Brain pericyte (primary cell): ENCODE measurements at places on chromosomes 1 and 21.

- no peak for DNase-seq
Measured at GRCh38 chr1:222284466-222284865, 263.4 kb downstream of the HHIPL2 start.

DNA sequence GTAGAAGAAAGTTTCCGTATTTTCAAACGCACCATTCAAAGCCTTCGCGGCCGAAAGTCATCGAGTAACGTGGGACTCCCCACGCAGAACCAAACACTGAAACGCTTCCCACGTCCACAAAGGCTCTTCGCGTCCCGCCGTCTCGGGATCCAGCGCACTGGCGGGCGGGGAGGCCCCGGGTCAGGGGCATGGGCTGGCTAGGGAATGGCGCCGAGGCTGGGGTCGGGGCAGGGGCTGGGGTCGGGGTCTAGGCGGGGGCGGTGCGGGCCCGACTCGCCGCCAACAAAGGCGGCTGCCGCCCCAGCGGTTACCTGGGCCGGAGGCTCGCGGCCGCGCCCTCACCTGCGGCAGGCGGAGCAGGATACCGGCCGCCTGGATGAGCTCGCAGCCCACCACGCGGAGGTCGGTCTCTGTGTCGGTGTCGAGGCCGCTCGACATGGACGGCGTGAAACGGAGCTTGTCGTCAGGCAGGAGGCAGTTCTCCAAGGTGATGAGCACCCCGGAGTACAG is 403 bp downstream of the CCNL2 start:
- DNase-seq = no peak

DNA sequence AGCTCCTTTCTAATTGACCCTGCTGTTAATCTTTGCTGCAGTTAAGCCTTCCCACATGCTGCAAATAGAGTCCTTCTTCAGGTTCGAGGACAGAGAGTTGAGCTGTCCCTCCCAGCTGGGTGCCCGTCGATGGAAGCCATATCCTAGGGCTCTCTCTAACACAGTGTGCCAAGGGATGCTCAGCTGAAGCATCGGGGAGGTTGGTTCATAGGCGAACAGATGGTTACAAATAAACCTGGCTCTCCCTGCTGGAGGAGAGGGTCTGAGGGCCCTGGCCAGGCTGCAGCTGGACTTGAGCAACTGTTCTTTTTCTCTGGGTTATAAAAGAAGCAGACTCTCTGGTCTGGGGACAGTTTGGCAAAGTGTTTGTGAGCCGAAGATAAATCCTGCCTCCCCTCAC is 120.3 kb upstream of the C8B start:
- DNase-seq = no peak

- no peak for DNase-seq
Measured at GRCh38 chr1:160189649-160190625, at the start of gene CASQ1. Gene CASQ1, plus strand, starts transcription at chr1:160190575. Its CDS starts 177 bp downstream, at chr1:160190752.

DNA sequence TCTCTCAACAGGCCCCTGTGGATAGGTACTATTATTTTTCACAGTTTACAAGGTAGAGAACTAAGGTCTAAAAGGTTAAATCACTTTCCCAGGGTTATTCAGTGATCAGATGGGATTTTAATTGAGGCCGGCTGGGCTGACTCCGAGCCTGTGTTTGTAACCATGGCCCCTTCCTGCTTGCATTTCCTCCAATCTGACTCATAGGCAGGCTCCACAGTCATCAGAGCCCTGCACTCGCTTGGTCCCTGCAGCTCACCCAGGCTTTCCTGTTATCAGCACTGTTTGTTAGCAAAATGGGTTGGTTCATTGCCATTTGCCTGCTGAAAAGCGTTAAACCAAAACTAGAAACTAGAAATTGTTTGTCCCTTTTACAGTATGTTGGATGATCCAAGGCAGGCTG is 41.4 kb upstream of the LMX1A start:
- peak; percentile 5 for DNase-seq

DNA sequence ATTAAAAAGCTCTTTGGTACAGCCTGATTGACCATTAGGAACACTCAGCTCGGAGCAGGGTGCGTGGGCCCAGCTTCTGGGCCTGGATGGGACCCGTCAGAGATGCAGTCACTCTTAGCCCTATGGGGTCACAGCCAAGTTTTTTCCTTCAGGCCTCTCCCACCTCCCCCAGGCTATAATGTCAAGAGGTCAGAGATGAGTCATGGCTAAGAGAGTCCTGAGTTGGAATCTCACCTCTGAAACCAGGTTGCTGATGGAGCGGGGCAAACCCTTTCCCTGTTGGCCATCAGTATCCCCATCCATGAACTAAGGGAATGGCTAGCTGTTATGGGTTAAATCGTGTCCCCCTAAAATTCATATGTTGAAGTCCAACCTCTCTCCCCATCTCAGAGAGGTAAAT is 195.9 kb upstream of the POU3F1 start:
- DNase-seq = no peak

DNA sequence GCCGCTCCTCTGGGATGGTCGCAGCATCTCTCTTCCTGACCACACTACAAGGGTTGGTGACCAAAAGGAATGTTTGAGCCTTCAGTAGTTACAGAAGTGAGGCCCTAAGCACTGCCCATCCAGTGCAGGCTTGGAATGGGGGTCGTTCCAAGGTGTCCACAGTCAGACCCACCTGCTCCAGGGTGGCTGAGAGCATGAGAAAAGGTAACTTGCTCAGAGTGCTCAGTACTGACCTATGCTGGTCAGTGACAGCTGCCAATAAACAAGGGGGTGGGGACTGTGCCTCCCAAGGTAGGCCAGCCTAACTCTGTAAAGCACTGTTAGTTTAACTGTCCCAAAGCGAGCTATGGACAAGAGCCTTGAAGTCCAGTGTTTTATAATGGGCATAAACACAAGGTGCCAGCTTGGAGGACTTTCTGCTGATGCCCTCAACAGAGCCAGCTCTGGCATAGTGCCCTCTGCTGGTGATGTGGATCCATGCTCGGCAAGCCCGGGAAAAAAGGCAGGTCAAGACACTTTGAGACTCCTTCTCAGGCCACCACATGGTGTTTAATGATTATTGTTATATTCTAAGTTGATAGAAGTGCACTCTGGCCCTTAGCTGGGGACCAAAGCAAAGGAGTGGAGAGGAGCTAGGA is 78.1 kb upstream of the DNAH14 start:
- DNase-seq = no peak

GRCh38 chr1:40722622-40723021 is 31.1 kb downstream of the NFYC start:
- no peak for DNase-seq

- no peak for DNase-seq
Measured at GRCh38 chr1:10561497-10561896, 86.7 kb downstream of the PEX14 start.

GRCh38 chr1:205810448-205811157 is 2.4 kb downstream of the SLC41A1 start:
- no peak for DNase-seq

DNA sequence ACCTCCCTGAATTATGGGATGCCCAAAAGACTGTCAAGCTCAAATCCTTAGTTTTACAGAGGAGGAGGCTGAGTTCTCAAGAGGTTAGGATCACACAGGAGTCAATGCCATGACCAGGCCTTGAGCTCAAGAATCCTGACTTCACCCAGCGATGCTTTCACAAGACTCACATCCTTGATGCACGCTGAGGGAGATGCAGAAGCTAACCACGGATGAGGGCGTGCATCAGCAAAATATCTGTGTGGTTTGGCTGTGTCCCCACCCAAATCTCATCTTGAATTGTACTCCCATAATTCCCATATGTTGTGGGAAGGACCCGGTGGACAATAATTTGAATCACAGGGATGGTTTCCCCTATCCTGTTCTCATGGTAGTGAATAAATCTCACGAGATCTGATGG is 133.2 kb downstream of the KCNJ6 start:
- no peak for DNase-seq

DNA sequence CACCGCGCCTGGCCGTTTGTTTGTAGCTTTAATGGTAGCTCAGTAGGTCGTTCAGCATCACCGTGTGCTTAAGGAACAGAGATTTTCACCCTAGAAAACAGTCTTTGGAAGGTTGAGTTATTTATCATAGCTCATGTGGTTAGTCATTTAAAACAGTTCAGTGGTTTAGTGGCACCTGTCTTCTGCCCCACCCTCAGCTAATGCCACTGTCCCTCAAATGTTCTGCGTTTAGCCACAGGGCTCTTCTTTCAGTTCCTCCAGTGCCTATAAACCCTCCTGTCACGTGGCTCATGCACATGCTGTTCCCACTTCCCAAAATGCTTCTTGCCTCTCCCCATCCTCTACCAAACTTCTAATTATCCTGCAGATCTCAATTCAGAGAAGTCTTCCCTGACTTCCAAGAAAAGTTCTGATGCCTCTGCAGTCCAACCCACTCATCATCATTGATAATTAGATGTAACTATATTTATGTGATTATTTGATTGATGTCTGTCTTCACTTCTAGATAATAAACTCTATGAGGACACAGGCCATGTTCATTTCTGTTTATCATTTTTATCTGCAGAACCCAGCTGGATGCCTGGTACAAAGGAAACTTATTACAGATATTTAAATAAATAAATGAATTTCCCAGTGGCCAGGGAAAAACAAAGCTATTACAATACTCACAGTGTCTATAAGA is 14.4 kb upstream of the DIPK1A start:
- DNase-seq = no peak

GRCh38 chr21:35697321-35697808 is 363.0 kb downstream of the SETD4 start:
- DNase-seq = peak; percentile 32

DNA sequence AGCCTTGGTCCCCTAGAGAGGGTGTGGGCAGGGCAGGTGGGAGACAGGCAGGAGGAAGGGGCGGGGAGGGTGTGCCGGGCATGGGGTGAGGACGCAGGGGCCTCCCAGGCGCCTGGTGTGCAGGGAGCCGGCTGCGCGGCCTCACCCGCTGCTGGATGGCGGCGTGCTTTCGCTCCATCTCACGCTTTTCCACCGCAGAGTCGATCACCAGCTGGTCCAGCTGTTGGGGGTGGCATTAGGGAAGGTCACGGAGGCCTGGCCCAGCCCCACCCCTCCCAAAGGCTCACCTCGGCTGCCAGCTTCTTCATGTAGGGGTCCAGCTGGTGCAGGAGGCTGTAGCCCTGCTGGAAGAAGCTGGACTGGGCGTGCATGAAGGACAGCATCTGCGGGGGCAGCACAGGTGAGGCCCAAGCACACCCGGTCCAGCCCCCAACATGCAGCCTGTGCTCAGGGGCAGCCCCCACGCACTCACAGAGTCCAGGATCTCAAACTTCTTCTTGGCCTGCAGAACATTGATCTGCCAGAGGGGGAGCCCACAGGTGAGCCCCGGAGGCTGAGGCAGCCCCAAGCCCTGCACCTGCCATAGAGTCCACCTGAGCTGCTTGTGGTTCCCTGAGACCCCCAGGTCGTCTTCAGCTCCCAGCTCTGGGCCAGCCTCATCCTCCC is 7.9 kb downstream of the ACAP3 start:
- no peak for DNase-seq

GRCh38 chr1:231919886-231920285 is 293.3 kb downstream of the DISC1 start:
- no peak for DNase-seq

- DNase-seq = no peak
Measured at GRCh38 chr1:11989669-11990068, 9.4 kb downstream of the MFN2 start.

- DNase-seq = no peak
Measured at GRCh38 chr1:205453466-205453865, 2.4 kb downstream of the BLACAT1 start.

DNA sequence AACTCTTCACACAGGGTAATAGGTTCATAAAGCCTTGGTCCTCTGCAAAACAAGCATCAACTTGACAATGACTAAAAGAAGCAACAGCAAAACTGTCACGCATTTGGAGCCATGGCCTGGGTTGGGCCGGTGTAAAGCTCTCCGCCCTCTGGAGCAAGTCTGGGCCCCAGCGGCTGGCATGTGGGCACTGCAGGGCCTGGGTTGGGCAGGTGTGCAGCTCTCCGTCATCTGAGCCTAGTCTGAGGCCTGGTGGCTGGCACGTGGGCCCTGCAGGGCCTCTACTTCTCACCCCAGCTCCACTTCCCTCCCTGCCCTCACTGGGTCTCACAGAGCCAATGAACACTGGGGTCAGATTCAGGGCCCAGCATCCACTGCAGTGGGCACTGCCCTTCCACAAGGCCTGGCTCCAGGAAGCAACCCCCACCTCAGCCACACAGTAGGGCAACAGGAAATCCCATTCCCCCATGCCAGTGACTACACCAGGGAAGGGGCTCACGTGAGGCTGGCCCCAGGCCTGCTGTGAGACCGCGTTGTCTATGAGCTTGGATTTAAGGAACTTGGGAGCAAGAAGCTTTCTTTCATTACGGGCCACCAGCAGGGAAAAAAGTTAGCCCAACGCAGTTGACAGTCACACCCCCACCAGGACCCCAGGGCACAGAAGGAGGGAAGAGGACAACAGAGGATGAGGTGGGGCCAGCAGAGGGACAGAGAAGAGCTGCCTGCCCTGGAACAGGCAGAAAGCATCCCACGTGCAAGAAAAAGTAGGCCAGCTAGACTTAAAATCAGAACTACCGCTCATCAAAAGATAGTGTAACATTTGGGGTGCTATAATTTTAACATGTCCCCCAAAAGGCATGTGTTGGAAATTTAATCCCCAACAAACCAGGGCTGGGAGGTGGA is 52.7 kb downstream of the NPHP4 start:
- no peak for DNase-seq

GRCh38 chr1:174398246-174398645 is 49.5 kb upstream of the GPR52 start:
- no peak for DNase-seq

- DNase-seq = no peak
Measured at GRCh38 chr1:202317941-202318925, 23.5 kb downstream of the UBE2T start.

GRCh38 chr1:156295391-156295947 is at the start of gene GLMP:
Gene GLMP, minus strand, starts transcription at chr1:156295679. Its CDS starts 34 bp downstream, at chr1:156295645.
- DNase-seq = no peak

DNA sequence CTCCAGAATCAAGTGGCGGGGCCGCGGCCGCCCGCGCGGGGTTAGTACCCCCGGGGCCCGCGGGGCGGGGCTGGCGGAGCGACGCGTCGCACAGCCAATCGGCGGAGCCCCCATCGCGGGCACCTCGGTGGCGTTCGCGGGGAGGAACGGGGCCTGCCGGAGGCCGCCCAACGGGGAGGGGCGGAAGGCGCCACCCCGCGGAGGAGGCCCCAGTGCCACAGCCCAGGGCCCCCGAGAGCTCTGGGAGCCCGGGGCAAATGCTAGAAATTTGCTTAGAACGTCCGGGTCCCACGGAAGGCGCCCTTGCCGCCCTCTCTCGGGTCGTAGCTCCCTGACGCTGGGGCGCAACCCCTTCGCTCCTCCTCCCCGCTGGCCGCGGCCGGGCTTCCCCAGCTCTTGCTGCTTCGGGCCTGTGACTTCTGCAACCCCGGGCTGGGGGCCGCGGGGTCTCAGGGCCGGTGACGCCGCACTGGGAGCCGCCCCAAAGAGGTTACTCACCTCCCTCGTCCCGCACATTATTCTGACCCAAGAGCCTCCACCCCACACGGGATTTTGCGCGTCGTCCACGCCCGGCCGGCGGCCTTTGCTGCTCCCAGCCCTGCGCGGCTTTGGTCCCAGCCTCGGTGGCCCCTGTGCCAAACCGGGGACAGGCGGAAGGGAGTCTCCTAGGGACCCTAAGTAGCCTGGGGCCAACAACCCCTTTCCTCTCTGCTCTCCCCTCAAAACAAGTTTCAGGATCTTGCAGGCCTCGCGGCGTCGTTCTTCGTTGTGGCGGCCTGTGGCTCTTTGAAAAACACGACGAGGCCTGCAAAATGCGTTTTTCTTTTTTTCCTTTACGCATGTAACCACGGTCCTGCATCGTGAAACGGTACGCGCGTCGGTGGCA is at the start of gene RUNX3:
RUNX3 (minus strand) TSS at position 17 of the 886 bp plus-strand sequence. CDS start 408 bp downstream, outside the sequence.
- DNase-seq = no peak

GRCh38 chr1:41393716-41394368 is 32.6 kb downstream of the FOXO6 start:
- DNase-seq = no peak
